Fibroblast of villous mesenchyme (primary cell): ENCODE measurements at places on chromosomes 12 and 14. TPM values are rescaled to one million over a fixed set of nuclear protein-coding genes. Genes with fewer than 3 reads are reported as not detected.

DNA sequence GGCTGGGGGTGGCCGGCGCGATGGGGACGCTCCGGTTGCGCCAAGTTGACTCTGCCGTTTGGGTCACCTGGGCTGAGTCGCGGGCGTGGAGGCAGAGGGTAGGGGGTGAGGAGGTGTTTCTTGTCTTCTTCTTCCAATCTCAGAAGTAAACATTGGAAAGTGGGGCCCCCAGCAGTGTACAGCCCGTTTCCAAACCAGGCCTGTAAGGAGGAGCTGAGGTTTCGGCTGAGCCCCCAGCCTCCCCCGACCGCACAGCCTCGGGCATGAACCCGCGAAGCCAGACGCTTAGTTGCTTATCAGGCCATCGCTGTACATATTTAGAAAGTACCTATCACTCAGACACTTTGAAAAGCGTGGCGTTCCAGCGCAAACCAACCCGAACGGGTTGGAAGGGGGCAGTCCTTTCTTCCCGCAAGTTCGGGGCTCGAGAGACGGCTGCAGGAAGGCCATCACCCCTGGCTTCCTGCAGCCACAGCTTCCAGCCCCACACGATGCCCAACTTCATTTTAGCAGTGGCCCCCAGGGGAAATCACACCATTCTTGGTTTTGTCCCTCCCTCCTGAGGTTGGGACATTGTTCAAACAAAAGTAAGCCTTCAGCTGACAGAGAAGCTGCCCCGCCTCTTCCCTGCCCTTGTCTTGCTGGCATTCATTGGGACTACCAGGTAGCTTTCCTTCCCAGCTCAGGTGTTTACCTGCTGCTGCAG is 164.1 kb downstream of the ZFP36L1 start:
- DNase-seq, result no peak

Gene C14orf39
- total RNA-seq, result under 0.01 TPM in 1 of 2 replicates, not detected in the other

Gene MGP
- total RNA-seq, result 3.5 and 10.6 TPM in 2 replicates

Gene ABCC9
- 7.4 and 12.1 TPM in 2 replicates for total RNA-seq

- no peak for DNase-seq
Observed at GRCh38 chr14:53807542-53807941, 149.1 kb downstream of the BMP4 start.

DNA sequence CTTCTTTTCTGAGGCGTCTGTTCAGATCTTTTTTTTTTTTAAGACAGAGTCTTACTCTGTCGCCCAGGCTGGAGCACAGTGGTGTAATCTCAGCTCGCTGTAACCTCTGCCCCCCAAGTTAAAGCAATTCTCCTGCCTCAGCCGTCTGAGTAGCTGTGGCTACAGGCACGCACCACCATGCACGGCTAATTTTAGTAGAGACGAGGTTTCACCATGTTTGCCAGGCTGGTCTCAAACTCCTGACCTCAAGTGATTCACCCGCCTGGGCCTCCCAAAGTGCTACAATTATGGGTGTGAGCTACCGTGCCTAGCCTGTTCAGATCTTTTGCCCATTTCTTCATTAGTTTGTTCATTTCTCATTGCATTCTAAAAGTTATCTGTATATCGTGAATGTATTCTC is 55.1 kb upstream of the DBX2 start:
- no peak for DNase-seq

GRCh38 chr14:49546766-49547165 is 39.4 kb downstream of the RPS29 start:
- no peak for DNase-seq
